Airway epithelial cell (primary cell): ENCODE measurements at places on chromosomes 4 and X. TPM values are rescaled to one million over a fixed set of nuclear protein-coding genes. Genes with fewer than 3 reads are reported as not detected.

FRMPD4 gene
- 0.14 TPM in 1 of 2 replicates, not detected in the other for total RNA-seq

GPAT3 gene
- total RNA-seq: 1.2 and 1.8 TPM in 2 replicates

ERVMER34-1 gene
- 2.7 and 4.2 TPM in 2 replicates for total RNA-seq

ADAD1 gene
- not detected in 2 replicates for total RNA-seq

SLC6A14 gene
- total RNA-seq: 37.3 and 54.2 TPM in 2 replicates
